GM18507 (cell line): ENCODE measurements at places on chromosomes 11 and 22.

GRCh38 chr11:117606790-117607189 is 190.2 kb downstream of the DSCAML1 start:
- DNase-seq = peak; percentile 28

- no peak for DNase-seq
Measured at GRCh38 chr22:27879923-27880322, 39.1 kb downstream of the PITPNB start.

DNA sequence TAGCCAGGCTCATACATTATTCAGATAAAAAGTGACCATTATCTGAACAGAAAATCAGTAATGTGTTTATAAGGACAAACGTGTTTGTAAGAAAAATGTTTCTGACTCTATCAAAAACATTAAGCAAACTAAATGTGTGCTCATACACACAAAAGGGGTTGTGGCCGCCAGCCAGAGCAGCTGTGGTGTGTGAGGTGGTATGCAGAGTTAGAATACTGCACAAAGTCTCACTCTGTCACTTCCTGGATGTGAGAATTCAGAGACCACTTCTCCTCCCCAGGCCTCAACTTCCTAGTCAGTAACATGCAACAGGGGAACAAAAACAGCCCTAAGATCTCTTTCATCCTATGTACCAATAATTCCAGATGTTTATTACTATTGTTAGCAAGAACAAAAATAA is 9.4 kb downstream of the OR5B21 start:
- no peak for DNase-seq

GRCh38 chr11:44343778-44344422 is 34.0 kb upstream of the ALX4 start:
- DNase-seq = no peak

DNA sequence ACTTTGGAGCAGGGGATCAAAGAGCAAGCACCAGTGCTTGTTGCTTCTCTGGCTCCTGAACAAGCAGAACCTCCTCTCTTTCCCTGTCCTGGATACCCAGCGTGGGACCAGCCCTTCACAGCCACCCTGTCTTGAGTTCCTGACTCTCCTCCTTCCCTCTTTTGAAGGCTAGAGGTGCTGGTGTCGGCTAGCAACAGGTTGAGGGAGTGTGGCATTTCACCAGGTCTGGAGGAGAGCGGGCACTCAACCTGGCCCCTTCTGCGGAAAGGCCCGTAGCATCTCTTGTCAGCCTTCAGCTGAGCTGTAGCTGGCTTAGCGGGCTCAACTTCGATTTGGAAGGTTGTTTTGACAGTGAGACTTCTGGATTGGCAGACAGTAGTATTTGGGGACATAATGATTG is 26.6 kb downstream of the RCOR2 start:
- DNase-seq = no peak

DNA sequence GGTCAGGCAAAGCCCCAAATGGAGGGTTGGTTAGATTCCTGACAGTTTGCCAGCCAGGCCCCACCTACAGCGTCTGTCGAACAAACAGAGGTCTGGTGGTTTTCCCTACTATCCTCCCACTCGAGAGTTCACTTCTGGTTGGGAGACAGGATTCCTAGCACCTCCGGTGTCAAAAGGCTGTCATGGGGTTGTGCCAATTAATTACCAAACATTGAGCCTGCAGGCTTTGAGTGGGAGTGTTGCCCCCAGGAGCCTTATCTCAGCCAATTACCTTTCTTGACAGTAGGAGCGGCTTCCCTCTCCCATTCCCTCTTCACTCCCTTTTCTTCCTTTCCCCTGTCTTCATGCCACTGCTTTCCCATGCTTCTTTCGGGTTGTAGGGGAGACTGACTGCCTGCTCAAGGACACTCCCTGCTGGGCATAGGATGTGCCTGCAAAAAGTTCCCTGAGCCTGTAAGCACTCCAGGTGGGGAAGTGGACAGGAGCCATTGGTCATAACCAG is 4.7 kb upstream of the TTC36 start:
- DNase-seq = no peak

DNA sequence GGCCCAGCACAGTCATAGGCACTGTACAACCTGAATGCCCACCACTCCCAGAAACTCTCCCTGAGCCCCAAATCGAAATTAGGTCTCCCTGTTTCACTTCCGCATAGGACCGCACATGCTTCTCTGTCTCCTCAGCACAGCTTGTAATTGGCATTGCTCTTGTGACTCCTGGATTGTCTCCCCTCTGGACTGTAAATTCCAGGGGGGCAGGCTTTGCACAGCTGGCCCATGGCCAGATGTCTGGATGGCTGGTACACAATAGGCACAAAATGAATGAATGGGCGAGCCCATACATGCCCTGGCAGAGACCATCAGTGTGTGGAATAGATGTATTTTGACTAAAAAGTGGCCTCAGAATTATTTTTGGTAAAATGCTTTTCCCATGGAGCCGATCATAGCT is 63.3 kb upstream of the PHF21B start:
- DNase-seq = no peak

DNA sequence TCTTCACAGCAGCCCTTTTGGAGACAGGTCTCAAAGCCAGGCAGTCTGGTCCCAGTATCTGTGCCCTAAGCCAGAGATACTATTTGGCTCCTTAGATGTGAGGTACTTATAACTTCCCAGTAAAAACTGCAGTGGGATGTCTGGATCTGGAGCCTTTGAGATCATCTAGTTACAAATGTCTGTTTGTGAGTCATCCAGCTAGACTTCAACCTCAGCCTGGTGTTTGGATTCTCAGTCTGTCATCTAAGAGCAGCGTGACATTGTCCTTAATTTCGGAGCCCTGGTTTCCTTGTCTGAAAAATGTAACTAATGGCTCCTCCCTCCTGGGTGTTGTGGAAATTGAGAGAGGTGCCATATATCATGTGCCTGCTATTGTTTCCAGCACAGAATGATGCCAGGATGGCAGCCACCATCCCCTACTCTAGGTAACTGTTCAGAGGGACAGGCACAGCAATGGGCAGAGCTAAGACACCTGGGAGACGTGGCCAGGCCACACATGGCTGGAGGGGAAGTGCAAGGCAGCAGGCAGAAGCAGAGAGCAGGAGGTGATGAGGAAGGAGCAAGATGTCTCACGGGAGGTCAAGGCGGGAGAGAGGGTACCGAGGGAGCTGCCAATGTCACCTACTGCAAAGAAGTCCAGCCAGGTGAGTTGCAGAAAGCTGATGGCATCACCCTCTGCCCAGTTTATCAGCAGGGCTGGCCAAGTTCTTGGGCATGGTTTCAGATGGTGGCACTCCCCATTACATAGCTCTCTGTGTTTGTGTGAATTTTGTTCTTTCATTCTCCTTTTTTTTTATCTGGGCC is 20.6 kb upstream of the ST3GAL4 start:
- DNase-seq = no peak

DNA sequence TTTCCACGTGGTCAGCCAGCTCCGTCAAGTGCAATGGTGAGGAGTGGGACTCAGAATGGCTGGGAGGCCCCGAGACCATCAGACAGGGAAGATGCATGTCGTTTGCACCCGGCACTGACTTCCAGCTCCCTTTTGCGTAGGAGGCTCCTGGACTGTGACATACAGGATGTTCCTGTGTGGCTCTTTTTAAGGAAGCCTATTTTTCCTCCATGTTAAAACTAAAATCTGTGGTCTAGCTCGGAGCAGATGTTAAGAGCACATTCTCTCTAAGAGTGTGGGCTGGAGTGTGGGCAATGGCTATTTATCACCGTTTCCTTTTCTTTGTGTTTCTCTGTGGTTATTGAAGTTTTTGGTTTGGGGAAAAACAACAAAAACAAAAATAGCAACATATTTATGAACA is 40.9 kb upstream of the AMPD3 start:
- DNase-seq = no peak

GRCh38 chr22:46058591-46059519 is 81.9 kb upstream of the WNT7B start:
- DNase-seq = no peak

DNA sequence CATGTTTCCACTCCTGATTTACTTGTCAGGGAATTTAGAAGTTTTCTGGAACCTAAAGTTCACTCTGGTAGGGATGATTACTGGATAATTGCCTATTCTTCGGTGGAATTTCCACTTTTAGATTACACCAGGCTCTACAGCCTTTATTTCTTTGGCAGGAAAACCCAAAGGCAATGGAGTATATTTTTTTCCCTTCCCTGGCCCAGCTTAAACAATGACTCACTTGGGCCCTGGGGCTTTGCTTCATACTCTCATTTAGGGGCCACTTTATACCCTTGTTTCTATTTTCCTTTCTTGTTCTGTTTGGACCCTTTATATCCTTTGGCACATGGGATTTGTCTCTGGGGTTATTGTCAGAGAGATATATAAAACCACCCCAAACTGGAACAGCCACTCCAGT is 114.7 kb downstream of the CSTPP1 start:
- DNase-seq = no peak

DNA sequence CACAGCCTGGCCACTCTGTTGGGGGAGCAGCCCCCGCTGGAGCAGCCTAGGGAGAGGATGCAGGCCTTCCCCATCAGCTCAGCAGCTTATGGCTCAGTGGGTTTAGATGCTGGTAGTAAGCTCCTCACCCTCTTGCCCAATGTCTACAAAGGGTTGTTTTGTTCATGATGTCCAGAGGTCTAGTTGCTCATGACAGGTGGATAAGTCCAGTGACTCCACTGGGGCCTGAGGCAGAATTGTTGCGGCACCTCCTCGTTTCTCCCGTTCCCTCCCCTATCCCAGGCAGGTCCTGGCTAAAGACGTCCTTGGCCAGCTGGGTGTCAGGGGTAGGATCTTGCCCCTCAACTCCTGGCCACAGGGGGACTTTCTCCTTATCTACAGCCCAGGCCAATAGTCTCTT is 233.5 kb upstream of the B3GAT1 start:
- no peak for DNase-seq

DNA sequence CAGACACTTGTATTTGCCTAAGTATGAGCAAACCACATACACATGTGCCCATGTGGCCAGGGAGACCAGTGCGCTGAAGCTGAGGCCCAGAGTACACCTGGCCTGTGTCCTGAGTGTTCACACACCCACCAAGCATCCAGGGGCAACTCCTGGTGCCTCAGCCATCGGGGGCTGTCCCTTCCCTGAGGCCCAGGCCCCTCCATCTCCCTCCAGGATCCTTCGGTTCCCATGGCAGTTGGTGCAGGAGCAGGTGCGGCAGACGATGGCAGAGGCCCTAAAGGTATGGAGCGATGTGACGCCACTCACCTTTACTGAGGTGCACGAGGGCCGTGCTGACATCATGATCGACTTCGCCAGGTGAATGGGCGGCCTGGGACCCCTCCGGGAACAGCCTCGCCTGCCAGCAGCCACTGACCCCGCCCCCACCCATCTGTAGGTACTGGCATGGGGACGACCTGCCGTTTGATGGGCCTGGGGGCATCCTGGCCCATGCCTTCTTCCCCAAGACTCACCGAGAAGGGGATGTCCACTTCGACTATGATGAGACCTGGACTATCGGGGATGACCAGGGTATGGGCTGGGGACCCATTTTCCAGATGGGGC is 6.5 kb upstream of the SMARCB1 start:
- DNase-seq = no peak

GRCh38 chr22:18095101-18095805 is 15.4 kb upstream of the TUBA8 start:
- no peak for DNase-seq

DNA sequence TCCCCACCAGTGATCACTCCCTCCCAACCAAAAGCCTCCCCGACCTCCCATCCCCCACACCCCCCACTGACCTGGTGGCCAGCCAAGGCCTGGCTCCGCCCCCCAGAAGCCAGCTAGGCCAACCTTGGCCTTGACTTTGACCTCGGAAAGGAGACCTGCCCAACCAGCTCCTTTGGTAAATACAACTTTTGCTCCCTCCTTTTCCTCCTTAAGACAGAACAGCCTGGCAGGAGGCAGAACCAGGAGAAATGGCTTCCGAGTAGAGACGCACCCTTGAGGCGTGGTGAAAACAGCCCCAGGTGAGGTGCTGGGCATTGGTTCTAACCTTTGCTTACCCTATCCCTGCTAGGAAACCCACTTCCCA is 27.0 kb downstream of the PLEKHA7 start:
- no peak for DNase-seq

DNA sequence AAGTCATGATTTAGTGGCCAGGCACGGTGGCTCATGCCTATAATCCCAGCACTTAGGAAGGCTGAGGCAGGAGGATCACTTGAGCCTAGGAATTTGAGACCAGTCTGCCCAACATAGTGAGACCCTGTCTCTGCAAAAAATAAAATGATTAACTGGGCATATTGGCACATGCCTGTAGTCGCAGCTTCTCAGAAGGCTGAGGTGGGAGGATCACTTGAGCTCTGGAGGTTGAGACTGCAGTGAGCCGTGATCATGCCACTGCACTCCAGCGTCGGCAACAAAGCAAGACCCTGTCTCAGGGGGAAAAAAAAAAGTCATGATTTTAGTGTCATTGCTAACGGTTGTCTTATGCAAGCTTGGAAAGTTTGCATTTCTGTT is 11.9 kb downstream of the UBE2L3 start:
- DNase-seq = no peak

GRCh38 chr11:47215366-47215910 is 664 bp downstream of the DDB2 start:
- no peak for DNase-seq

GRCh38 chr11:120867988-120868387 is 155.9 kb upstream of the TBCEL start:
- DNase-seq = no peak

DNA sequence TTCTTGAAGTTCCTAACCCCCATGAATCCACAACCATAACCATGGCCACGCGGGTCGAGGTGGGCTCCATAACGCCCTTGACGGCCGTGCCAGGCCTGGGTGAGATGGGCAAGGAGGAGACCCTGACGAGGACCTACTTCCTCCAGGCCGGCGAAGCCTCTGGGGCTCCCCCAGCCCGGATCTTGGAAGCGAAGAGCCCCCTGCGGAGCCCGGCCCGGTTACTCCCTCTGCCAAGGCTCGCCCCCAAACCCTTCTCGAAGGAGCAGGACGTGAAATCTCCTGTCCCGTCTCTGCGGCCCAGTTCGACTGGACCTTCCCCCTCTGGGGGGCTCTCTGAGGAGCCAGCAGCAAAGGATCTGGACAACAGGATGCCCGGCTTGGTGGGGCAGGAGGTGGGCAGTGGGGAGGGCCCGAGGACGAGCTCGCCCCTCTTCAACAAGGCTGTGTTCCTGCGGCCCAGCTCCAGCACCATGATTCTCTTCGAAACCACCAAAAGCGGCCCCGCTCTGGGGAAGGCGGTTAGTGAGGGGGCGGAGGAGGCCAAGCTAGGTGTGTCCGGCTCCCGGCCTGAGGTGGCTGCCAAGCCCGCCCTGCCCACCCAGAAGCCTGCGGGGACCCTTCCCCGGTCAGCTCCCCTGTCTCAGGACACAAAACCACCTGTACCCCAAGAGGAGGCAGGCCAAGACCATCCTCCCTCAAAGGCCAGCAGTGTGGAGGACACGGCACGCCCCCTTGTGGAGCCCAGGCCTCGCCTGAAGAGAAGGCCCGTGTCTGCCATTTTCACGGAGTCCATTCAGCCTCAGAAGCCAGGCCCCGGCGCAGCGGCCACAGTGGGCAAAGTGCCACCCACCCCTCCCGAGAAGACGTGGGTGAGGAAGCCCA is 75.7 kb downstream of the KIAA1671 start:
- DNase-seq = no peak

- no peak for DNase-seq
Measured at GRCh38 chr11:132448334-132448995, 1078.0 kb downstream of the NTM start.

- no peak for DNase-seq
Measured at GRCh38 chr22:40412441-40412840, 42.0 kb downstream of the SGSM3 start.

GRCh38 chr11:71156301-71156700 is 96.1 kb downstream of the SHANK2 start:
- DNase-seq = no peak
